DMS79 (cell line): ENCODE measurements at places on chromosomes 7 and 10.
A peak's percentile ranks its signal among the peaks of the same experiment; 100 is the strongest.

DNA sequence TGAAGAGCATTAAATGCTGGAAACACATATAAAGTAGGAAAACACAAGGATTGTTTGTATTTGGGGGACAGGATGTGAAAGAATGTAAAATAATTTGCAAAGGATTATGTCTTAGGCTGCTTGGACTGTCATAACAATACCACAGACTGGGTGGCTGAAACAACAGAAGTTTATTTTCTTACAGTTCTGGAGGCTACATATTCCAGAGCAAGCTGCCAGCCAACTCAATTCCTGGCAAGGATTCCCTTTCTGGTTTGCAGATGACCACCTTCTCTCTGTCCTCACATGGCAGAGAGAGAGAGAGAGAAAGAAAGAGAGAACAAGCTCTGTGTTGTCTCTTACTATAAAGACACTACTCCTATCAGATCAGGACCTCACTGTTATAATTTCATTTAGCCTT lies 8.8 kb upstream of the LAMB4 start:
- DNase-seq, result no peak

DNA sequence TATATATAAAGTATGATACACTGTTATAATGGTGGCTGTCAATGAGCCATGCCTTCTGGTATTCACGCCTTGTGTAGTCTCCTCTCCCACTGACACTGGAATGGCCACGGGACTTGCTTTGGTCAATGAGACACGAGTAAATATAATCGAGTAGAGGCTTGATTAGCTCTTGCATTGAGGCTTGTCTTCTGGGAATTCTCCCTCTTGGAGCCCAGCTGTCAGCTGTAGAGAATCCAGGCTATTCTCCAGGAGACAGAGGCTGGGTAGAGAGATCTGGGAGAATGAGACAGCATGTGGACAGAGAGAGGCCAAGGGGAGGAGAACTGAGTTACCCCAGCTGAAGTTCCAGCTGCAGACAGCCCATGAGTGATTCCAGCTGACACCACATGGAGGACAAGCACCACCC lies 25.2 kb upstream of the PLCE1 start:
- no peak for DNase-seq

GRCh38 chr7:3156508-3156907 lies 112.8 kb upstream of the CARD11 start:
- DNase-seq, result no peak

- no peak for DNase-seq
Observed at GRCh38 chr10:133372507-133372906, 647 bp downstream of the ECHS1 start.

GRCh38 chr10:4372601-4373000 lies 453.4 kb upstream of the AKR1E2 start:
- no peak for DNase-seq

DNA sequence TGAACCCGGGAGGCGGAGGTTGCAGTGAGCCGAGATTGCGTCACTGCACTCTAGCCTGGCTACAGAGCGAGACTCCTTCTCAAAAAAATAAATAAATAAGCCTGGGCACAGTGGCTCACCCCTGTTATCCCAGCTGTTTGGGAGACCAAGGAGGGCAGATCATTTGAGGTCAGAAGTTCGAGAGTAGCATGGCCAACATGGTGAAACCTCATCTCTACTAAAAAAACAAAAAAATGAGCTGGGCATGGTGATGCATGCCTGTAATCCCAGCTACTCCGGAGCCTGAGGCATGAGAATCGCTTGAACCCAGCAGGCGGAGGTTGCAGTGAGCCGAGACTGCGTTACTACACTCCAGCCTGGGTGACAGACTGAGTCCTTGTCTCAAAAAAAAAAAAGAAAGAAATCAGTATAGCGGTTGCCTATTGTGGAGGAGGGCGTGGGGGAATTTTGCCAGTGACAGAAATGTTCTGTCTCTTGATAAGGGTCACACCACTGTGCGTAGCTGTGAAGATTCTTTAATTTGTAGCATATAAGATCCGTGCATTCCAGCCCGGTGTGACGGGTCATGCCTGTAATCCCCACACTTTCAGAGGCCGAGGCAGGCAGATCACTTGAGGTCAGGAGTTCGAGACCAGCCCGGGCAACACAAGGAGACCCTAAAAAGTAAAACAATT lies 17.9 kb upstream of the EIF3B start:
- no peak for DNase-seq

- DNase-seq, result no peak
Observed at GRCh38 chr10:71359364-71360046, 37.2 kb upstream of the CDH23 start.

GRCh38 chr7:77413861-77414424 lies 2.2 kb downstream of the GSAP start:
- DNase-seq, result no peak

DNA sequence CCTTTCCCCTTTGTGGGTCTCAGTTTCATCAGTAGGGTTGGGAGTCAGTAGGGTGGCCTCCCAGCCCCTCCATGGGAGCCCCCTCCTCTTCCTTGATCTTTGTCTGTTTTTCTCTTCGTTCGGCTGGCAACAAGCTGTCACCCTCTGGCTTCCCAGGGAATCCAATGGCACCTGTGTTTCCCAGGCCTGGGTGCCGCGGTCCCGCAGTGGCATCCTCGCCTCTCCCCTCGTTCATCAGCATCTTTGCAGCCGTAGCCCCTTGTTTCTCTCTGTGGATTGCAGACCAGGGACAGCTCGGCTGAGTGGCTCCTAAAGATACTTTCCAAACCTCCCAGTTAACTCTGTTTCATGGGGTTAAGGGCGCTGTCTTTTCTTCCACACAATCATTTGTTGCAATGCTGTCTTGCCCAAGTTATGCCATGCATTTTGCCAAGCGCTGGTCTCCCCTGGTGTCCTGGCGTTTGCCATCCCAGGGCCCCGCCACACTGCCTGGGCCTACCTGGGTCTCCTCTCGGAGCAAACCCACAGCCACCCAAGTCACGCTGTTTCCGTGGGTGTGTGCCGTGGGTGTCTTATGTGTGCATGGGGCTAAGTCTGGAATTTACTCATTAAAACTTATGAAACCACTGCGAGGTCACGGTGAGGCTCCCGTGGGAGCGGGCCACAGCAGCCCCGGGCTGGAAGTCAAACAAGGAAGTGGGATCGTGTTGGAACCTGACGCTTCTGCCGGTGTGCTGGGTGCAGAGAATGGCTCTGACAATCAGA lies 189.4 kb upstream of the SHH start:
- DNase-seq, result no peak

DNA sequence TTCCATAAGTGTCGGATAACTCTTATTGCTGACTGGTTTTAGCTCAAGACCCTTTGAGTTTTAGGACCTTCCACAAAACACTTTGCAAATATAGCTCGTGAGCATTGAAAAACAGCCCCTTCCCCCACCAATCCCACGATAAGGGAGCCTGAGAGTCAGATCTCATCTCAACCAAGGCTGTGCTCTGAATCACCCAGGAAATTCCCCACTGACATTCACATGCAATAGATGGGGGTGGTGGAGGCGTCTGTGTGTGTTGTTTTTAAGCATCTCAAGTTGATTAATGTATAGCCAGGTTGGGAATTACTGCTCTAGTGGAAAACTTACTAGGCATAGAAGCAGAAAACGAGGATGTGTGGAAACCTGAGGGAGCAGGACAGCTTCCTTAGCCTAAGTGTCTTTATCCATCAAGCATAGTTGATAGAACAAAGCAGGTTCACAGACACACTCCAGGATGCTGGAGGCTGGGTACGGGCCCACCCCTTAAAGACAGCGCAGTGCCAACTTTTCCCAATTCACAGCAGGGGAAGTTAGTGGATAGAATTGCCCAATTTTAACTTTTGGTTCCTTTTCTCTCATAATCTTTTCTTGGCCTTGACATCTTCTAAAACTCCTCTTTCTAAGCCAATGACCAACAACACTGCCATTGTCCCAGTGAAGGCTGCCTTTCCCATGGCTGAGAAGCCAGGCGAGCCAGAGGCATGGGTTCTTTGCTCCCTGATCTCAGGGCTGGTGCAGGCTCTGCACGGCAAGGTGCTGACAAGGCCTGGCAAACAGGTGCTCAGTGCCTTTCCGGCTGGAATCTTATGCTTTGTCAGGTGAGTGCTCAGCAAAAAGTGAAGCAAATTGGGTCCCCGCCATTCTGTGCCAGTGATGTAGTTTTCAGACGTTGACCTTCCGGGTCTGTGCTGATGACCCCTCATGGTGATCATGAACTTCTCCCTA lies 98.5 kb upstream of the INSIG1 start:
- DNase-seq, result no peak

GRCh38 chr7:2399848-2400587 lies 3.4 kb upstream of the CHST12 start:
- peak; percentile 72 for DNase-seq

DNA sequence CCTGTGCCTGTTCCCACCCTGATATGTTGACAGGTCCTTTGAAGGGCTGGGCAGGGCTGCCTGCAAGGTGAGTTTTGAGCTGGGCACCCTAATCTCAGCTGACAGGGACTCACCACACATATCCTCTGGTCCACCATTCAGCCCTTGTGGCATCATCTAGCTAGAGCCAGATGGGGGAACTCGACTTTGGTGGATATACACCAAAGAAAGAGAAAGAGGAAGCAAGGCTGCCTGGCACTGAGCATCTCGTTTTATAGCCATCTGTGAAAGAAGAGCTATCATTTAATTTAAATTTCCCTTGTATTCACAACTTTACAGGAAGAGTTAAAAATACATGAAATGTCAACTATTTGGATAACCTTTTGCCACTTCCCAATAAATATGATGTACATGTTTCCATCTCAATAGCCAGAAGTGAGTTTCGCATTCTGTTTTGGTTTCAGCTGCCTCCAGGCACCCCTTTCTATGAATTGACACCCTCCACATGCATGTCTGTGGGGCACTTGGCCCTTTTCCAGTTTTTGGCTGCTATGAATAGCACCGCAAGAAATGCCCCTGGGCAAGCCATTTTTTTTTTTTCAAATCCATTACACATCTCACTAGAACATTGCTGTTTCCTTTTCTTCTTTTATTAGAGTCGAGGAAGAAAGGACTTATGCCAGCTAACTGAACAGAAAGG lies 22.9 kb upstream of the GRB10 start:
- DNase-seq, result peak; percentile 40

GRCh38 chr10:126421756-126422256 lies 33.5 kb upstream of the ADAM12 start:
- DNase-seq, result no peak

- peak; percentile 46 for DNase-seq
Observed at GRCh38 chr7:108736221-108736891, 166.7 kb downstream of the DNAJB9 start.

DNA sequence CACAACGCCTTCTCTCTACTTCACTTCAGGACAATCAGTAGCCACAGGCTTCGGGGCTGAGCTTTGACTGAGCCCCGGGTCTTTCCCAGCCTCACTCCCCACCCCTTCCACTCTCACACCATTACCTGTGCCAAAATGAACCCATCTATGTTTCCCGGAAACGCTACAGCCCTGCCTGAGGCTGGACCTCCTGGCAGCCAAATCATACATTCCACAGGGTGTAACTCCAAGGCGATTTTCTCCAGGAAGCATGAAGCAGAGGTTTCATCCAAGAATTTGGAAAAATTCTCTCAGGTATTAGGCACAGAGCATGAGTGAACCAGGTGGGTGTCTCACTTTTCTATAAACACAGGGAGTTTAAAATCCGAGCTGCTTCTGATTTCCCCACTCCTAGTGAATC lies 286.3 kb downstream of the TNS3 start:
- DNase-seq, result no peak

- DNase-seq, result no peak
Observed at GRCh38 chr10:123681285-123681684, 15.1 kb downstream of the GPR26 start.

GRCh38 chr7:100640517-100641440 lies 573 bp downstream of the TFR2 start:
- DNase-seq, result no peak

DNA sequence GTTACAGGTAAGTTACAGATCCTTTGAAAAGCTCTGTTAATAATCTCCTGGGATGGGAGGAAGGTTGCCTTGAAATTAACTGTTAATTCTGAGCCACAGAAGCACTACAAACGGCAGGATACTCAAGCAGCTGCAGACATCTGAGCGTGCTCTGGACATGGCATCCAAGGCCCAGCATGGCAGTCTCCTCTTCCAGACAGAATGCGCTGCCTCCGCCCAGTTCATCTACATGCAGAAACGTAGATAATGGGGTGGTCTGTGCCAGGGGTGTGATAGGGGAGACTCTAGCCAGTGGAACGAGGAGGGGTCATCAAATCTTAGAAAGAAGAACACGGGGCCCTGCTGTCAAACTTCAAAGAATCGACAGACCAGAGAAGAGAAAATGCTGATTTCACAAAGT lies 13.8 kb downstream of the VIPR2 start:
- no peak for DNase-seq

DNA sequence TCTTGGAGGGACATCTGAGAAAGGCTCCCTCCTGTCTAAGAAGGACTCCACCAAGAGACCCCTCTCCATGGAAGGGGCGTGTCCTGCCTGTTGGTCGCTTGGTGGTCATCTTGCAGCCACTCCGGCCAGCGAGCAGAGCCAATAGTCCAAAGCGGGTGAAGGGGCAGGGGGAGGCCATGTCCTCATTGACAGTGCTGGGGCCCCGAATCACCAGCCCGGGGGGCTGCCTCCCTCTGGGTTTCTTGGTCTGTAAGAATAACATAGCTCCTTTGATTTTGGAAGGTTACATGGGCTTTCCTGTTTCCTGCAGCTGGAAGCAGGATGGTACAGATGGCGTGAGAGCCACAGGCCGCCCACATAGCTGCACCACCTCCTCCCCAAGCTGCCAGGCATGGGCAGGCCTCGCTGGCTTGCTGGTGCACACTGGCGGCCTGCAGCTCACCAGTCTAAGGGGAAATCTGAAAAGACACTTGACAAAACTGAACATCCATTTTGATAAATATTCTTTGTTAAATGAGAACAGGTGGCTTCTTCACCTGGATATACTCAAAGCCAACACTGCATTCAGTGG lies 105.8 kb downstream of the ARHGAP22 start:
- no peak for DNase-seq

- no peak for DNase-seq
Observed at GRCh38 chr7:5696346-5697110, 84.9 kb downstream of the RNF216 start.

GRCh38 chr7:68744036-68744435 lies 854.2 kb upstream of the AUTS2 start:
- DNase-seq, result no peak

- no peak for DNase-seq
Observed at GRCh38 chr7:27241189-27242056, 1.2 kb upstream of the EVX1 start.

DNA sequence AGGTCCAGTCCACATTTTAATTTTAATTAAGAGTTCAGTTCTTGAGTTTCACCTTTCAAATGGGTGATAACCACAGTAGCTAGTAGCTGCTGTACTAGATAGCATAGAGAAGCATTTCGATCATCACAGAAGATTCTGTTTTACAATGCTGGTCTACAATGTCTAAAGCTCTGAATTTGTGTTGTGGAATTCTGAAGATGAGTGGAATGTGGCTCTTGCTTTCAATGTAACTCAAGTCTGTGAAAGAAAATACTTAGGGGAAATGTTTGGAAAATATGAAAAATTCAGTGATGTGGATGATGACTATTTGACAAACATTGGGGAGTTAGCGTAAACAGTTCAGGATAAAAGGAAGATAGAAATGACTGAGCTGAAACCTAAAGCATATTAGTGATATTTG lies 139.4 kb downstream of the GNAT3 start:
- no peak for DNase-seq

- DNase-seq, result no peak
Observed at GRCh38 chr10:117543225-117544003, 868 bp downstream of the EMX2 start.

- DNase-seq, result no peak
Observed at GRCh38 chr10:118926441-118926840, 103.1 kb upstream of the NANOS1 start.

GRCh38 chr7:35004531-35005095 lies 32.7 kb downstream of the DPY19L1 start:
- no peak for DNase-seq
